SW 1271 (cell line): ENCODE measurements at places on chromosomes 5 and 9.

GRCh38 chr5:35671541-35672295 is 54.1 kb downstream of the SPEF2 start:
- DNase-seq = no peak

DNA sequence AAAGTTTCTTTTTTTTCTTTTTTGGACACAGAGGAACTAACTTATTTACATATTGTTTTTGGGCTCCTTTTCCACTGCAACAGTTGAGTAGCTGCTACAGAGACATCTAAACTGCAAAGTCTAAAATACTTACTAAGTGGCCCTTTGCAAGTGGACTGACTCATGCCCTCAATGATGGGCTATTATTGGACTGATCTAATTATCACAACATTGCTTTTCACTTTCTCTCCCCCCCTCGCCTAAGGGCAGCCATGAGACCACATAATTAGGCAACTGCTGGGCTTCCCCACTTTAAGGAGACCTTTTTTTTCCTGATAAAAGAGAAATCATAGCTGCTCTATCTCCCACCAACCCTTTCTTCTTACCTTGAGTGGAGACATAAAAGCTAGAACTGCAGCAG is 47.0 kb downstream of the PLK2 start:
- DNase-seq = no peak

DNA sequence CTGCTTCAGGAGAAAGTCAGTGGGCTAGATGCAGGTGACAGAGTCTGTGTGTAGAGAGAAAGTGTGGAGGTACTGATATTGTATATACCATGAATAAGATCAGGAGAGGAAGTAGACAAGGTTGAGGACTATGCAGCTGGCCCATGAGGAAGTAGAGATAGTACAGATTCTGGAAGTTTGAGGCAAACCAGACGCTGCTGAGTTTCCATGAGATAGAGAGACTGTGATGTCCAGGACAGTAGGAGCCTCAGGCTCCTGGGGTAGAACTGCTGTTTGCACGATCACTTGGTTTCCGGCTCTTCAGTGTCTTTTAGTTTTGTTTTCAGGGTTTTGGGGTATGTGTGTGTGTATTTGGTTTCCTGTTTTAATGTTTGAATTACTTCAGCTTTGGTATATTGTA is 13.6 kb downstream of the OTULINL start:
- DNase-seq = no peak

DNA sequence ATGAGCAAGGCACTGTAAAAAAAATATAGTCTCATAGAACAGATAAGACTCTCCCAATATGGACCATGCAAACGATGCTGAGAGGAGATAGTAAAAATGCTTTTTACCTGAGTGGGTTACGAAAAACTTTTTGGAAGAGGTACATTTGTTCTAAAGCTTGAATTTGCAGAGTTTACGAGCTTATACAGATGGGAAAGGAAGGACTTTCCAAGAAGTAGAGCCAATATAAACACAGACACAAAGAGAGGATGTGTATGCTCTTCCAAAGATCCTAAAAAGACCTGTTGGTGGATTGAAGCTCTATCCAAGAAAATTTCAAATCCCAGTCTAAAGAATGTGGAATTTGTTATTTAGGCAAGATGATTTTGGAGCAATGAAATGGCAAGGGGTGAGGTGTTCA is 127.1 kb upstream of the SLCO6A1 start:
- DNase-seq = no peak

DNA sequence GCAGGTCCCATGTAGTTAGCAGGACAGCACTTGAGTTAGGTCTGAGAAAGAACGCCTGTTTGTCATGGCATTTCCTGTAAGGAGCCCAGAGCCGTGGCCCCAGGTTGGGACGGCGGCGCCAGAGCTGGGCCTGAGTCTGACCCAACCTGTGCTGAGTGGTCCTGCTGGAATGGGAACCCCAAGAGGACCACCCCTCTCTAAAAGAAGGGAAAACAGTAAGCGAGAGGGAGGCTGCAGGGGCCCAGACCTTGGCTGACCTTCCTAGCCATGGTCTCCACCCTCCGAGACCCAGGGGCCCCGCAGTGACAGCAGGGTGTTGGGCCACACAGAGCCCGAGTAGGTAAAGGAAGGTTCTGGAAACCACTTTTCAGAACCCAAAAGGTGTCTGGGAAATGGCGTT is 1.8 kb upstream of the LRRC14B start:
- no peak for DNase-seq

DNA sequence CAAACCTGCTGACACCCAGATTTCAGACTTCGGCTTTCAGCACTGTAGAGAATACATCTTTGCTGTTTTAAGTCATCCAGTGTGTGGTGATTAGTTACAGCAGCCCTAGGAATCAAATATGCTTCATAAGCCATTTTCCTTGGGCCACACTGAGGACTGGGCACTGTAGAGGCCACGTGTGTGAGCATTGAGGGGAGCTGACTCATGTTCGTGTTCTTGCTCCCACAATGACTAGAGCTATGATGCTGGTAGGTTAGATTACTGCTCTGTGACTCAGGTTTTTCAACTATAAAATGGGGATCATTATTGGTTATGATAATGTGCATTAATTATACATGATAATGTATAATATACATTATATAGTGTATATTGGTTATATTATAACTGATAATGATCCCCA is 96.5 kb upstream of the PALM2AKAP2 start:
- no peak for DNase-seq

GRCh38 chr5:133287500-133287899 is 235.7 kb downstream of the HSPA4 start:
- peak; percentile 41 for DNase-seq

- no peak for DNase-seq
Observed at GRCh38 chr5:139600336-139600949, 39.3 kb downstream of the UBE2D2 start.
